ENCODE measurements at places on chromosomes 2 and 18.

- no peak for DNase-seq
These were observed 423.6 kb upstream of the CHST9 start for GRCh38 chr18:27608742-27609141.

GRCh38 chr18:12796448-12796847 is 87.6 kb downstream of the PTPN2 start:
- DNase-seq: no peak

GRCh38 chr2:129801575-129801974 is 177.9 kb upstream of the RAB6C start:
- no peak for DNase-seq

- DNase-seq: no peak
These were observed 49.5 kb upstream of the PLEKHM3 start for GRCh38 chr2:208074610-208075356.

DNA sequence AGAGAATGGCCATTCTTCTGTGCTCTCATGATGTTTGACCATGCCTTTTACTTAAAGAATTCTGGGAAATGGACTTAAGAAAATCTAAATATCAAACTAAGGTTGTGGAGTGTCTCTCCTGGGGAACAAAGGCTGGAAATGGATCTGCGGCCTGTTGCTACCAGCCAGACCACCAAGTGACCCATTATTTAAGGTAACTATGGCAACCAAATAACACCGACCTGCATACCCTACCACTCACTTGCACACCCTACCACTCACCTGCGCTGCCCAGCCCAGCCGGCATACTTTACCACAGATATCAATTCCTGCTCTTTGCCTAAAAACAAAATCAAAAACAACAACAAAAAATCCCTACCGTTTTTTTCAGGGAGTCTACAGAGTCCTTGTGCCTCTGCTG is 203.2 kb downstream of the NBAS start:
- DNase-seq: no peak

DNA sequence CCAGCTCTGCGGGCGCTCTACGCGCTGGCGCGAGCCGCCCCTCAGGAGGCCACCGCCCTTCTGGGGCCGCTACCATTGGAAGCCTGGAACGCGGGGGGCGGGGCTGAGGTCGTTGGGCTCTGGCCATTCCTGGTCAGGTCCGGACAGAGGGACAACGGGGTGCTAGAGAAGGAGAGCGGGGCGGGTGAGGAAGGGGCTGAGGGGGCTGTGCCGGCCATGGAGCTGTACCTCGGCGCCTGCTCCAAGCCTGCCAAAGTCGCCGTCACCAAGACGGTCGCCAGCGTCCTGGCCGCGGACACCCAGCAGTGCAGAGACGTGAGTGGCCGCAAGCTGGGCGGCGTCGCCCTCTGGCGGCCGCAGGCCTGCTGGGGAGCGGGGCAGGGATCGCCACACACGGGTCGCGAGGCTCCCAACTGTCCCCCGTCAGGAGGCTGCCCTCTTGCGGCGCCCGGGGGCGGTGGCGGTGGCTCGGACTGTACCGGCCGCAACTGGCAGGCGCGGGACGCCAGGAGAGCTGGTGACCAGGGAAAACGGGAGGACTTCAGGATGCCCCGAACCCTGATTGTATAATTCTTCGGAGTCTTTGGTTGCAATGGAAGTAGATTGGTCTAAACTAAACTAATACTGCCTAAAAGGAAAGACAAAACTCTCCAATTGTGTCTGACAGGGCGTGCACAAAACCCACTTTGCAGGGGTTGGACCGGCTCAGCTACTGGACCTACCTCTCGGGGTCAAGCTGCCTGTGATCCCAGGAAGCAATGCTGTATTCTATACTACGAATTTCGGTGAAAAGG is at the start of gene FSIP2:
Gene FSIP2 (plus strand): TSS at position 126 of the 794 bp plus-strand sequence. CDS start 91 bp downstream, at position 217.
- DNase-seq: no peak

- no peak for DNase-seq
These were observed 1830.9 kb upstream of the PIK3C3 start for GRCh38 chr18:40124107-40124506.

DNA sequence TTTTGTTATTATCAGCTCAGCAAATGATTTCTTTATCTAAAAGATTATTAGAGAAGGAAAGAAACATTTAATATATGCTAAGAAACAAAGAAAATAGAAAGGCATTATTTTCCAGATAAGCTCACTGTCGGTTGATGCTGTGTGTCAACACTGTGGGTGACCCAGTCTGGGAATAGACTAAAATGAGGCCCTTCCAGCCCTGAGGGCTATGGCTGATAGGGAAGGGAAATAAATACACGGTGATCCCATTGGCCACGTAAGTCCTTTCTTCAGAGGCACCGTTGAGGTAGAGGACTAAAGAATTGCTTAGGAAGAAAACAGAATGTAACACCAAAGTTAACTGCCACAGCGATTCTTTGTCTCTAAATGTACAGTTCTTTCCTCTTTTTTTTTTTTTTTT is 1.8 kb downstream of the ABCB11 start:
- DNase-seq: no peak

DNA sequence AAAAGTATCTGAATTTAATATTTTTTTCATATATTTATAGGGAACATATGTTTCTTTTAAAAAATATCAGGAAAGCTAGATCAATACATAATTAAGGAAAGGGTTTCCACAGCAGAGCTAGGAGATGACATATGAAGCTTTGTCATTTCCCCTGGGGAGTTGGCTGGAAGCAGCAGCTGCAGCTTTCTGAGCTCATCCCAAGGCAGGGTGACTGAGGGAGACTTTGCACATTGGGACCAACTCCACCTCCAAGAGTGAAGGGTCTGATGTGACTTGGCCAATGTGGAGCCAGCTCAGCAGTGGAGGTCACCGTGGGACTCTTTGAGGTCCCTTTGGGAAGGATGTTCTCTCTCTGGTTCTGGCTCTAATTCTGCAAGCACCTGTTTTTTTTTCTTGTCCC is 315.1 kb downstream of the RDH14 start:
- DNase-seq: no peak

DNA sequence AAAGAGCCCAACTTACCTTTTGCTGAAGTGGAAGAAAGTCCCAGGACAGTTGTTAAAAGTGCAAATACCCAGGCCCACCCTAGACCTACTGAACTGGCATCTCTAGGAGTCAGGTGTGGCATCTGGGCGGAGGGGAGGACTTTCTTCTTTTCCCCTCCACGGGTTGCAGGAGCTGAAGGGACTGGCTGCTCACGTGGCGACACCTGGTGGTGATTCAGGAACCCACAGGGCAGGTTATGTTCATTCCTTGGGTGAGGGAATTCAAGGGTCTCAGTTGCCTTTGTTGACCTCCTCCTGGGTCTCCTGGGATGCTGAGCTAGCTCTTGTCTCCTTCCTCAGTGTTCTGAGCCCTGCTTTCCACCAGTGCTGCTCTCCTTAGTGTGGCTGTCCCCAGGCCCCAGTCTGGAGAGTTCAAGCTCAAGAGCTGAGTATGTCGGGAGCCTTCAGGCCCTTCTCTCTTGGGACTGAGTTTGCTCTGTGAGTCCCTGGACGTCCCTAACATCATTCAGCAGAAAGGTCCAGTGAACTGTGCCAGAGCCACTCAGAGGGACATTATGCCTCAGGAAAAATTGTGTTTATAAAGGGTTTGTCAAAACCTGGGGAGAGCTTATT is 56.9 kb downstream of the DYSF start:
- DNase-seq: no peak

DNA sequence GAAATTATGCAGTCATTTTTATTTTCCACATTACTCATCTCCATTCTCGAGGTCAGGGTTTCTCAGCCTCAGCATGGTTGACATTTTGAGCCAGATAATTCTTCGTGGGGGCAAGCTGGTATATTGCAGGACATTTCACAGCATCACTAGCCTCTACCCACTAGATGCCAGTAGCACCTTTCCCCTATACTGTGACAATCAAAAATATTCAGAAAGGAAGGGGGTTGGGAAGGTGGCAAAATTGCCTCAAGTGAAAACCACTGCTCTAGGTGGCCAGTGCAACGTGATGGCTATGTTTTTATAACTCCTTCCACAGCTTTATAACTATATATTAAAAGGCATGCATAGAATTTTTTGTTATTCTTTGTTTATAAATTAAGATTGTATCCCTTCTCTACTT is 294.5 kb downstream of the CNTNAP5 start:
- no peak for DNase-seq

DNA sequence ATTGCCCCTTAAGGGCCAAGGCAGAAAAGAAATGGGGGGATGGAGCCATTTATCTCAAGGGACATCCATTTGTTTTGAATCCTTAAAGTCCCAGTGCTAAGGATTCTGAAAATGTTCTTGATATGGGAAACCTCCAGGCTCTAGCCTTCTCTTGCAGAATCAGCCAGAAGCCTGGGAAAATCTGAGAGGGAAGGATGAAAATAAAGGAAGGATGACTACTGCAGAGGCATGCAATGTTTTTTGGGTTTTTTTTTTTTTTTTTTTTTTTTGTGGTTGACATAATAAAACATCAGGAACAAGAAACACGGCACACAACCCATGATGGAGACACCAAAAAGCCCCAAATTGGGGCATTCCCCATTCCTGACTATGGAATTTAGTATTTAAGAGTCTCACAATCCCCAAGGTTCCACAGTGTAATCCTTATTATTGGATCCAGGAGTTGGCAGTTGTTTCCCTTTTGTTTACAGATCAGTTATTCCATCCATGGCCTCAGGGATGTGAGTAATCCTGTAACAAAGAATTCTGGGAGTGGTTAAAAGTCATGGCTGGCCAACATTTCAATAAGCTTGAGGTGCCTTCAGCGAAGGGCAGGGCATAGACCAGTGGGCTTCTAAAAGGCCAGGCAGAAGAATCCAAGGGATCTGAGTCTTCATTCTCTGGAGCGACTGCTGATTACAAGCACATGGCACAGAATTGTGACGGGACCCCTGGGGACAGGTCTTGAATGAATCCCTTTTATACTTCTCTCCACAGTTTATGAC is 337.5 kb downstream of the GULP1 start:
- DNase-seq: no peak

DNA sequence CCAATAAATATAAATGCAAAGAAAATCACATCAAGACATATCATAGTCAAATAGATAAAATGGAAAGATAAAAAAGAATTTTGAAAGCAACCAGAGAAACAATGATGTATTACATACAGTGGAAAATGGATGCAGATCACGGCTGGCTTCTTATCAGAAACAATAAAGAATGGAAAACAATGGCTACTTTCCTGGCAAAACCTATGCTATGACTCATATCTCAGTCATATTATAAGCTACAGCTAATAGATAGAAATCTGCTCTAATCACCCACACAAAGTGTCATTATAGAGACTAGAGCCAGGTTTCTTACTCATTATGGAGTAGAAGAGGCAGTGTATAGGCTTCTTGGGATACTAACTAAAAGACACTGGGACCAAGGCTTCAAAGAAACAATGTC is 93.5 kb upstream of the TACR1 start:
- no peak for DNase-seq

GRCh38 chr2:240423788-240424191 is 11.7 kb upstream of the GPC1 start:
- DNase-seq: no peak

DNA sequence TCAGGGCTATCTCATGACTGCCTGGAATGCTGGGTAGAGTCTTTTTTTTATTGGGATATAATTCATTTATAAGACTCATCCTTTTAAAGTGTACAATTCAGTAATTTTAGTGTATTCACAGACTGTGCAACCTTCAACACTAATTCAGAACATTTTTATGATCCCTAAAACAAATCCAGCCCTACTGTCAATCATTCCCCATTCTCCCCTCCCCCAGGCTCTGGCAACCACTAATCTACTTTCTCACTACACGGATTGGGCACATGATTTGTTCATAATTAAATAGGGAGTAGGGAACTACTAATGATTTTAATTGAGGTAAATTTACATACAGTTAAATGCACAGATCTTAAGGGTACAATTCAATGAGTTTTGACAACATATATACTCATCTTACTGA is 225.7 kb downstream of the CDCA7 start:
- DNase-seq: no peak

DNA sequence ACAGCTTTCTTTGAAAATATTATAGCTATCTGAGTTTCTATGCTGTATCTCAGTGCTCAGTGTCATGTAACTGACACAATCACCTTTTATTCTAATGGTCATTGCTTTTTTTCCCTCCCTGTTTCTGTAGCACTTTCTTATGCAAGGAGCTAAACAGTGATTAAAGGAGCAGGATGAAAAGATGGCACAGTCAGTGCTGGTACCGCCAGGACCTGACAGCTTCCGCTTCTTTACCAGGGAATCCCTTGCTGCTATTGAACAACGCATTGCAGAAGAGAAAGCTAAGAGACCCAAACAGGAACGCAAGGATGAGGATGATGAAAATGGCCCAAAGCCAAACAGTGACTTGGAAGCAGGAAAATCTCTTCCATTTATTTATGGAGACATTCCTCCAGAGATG is 56.4 kb downstream of the SCN2A start:
- no peak for DNase-seq

- no peak for DNase-seq
These were observed 2.6 kb upstream of the CD207 start for GRCh38 chr2:70837980-70838925.

DNA sequence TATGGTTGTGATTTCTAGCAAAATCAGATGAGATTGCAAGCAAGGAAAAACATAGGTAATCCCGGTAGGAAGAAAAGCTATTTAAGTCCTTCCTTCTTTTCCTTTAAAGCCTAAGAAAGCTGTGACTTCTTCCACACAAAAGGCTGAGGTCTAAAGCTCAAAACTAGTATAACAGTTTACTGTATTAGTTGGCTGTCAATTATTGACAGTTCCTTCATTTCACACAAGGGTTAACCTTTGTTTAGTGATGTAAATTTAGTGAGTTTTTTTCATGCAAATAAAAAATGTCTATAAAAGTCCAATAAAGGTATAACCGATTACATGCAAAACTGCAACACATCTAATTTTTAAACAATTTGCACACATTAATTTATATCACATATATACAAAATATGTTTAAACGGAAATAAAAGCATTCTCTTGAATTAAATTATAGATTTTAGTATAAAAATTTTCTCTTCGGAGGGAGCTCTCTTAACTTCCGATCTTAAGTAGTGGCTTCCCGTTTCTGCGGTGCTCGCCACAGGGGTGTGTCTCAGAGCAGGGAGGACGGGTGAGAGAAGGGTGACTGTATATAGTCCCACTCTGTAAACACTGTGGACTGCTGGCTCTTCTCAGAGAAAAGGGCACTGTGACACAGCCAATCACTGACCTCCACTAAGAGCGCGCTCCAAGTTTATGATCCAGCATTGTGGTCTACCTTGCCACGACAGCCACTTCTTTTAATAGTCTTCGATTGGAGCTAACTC is 33.4 kb downstream of the TTR start:
- no peak for DNase-seq

GRCh38 chr2:102239344-102239743 is 52.5 kb downstream of the IL1RL2 start:
- DNase-seq: no peak

DNA sequence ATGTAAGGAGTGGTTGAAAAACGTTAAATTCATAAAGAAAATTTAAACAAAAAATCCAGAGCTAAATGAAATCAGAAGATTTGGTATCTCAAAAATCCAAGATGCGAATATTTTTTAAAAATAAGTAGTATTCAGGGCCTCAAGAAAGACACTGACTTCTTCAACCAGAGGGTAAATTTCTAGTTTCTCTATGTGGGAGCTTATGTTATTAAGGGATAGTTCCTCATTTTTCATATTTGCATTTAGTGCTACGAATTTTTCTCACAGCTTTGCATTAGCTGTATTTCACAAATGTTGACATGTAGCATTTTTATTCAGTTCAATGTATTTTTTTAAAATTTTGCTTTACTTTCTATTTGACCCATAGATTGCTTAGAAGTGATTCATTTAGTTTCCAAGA is 454.7 kb downstream of the CBLN2 start:
- DNase-seq: no peak

Measured in SK-N-MC (cell line).